ENCODE measurements at places on chromosomes 11 and 22.

GRCh38 chr11:32894149-32894827 lies 1.7 kb downstream of the QSER1 start:
- DNase-seq: no peak

GRCh38 chr11:9251311-9251710 lies 13.8 kb downstream of the DENND5A start:
- DNase-seq: no peak

- no peak for DNase-seq
These were observed 75.4 kb upstream of the RCN1 start for GRCh38 chr11:32015427-32015826.

DNA sequence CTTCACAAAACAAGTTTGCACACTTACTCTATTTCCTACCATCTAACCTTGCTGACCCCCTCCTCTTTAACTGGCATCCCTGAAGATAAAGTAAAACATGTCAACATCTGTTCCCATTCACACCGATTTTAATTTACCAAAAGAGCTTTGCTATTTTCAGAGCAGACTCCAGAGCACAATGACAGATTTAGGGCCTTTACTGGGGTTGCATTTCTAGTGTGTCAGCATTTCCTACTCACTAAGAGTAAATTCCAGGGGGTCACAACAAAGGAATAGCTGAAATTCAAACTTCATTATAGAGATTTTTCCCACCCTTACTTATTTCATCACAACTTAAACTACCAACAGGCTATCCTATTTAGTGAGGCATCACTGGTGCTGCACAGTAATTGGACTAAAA lies 60.8 kb downstream of the SOX6 start:
- DNase-seq: no peak

GRCh38 chr22:45511847-45512261 lies 9.2 kb downstream of the FBLN1 start:
- no peak for DNase-seq

DNA sequence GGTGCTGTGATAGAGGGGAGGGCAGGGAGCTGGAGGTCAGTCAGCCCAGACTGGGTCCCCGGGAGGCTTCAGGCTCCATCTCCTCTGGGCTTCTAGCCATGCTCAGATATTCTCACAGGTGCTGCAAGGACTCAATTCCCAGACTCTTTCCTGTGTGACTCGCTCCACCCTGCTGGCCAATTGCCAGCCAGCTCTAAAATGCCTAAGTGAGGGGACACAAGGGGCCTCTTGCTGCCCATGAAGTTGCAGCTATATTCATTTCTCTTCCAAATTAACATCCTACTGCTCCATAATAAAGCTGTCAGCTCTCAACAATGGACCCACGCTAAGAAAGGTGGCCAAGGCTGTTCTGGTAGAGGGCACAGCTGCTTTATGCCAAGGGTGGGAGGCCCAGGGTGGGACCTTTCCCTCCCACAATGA lies 101.5 kb downstream of the PLEKHA7 start:
- no peak for DNase-seq

DNA sequence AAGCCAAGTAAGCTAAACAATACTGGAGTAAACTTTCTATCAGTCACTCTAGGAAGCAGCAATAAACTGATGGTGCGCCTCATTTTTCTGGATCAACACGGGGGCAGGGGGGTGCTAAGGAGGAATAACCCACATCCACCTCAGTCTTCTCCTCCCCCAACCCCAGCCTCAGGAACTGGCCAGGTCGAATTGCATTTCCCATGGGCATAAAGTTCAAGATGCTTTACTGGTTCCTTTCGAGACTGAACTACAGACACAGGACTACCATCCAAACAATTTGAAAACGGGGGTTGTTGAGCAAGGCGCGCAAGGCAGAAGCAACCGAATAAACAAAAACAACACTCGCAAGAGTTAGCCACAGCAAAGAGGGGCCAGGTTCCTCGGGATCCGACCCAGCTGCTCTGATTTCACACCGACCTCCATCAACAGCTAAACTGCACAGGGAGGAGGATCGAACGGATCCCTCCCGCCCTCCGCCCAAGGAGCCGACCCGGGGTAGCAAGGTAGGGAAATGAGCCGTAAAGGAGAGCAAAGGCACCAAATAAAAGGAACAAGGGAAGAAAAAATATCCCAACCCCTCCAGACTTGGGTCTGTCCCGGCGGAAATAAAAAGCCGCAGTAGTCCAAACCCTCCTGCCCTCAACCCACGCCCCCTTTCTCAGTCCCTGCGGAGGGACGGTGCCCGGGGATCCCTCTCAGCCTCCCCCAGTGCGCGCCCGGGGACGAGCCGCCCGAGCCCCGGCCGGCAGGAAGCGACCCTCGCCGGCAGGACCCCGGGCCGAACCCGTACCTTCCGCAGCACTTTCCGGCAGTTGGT lies 801 bp downstream of the SESN3 start:
- no peak for DNase-seq
